ENCODE measurements at places on chromosomes 11 and 22.

DNA sequence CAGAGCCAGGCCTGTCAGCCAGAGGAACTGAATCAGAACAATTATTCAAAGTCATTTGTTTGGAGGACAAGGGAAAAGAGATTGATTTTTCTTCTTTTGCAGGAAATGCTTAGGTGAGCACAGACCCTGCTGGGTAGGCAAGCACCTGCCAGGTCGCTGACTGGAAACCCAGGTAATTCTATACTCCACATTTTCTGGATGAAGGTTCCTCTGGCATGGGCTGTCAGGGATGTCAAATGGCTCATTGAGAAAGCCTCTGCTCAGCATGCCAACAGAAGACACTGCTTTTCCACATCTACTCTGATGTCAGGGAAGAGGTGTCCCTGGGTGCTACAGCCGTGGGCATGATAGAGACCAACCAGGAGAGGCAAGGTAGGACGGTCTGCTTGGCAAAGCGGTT is 166.7 kb upstream of the SYN3 start:
- DNase-seq = no peak

- no peak for DNase-seq
Observed at GRCh38 chr22:23243006-23243573, 62.8 kb downstream of the BCR start.

DNA sequence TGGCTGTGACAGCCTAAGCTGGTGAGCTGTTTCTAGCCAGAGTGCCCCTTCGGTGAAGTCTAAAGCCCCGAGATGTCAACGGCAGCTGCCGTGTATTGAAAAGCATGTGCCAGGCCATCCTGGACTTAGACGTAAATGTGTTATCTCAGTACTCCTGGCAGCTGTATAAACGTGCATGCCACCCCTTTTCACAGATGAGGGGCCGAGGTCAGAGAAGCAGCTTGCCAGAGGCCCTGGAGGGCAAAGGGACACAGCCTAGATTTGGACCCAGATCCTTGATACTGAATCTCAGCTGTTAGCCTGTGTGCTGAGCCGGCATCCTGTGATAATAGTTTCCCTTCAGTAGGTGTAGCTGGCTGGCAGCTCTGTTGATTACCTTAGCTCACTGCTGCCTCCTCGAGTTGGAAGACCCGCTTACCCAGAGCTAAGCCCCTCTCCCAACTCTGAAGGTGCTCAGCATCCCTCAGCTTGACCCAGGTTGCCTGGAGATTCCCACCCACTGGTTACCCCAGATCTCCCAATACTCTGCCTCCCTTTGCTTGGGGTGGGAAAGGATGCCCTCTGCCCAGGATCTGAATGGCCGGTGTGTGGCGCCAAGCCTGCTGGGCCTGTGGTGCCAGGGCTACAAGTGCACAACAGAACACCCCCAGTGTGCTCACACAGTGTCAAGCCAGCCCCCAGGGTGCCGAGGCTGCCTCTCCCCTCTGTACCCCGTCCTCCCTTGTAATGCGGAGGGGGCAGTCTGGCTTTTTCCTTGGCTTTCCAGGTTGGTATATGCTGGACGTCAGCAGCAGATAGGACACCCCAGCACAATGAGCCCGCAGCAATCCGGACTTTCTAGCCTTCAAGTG is 59.8 kb upstream of the WNT7B start:
- no peak for DNase-seq

- no peak for DNase-seq
Observed at GRCh38 chr11:11731311-11732083, 109.7 kb upstream of the GALNT18 start.

GRCh38 chr11:115364896-115365295 is 139.3 kb downstream of the CADM1 start:
- no peak for DNase-seq

GRCh38 chr11:65389294-65389980 is 3.0 kb downstream of the FRMD8 start:
- DNase-seq = no peak

DNA sequence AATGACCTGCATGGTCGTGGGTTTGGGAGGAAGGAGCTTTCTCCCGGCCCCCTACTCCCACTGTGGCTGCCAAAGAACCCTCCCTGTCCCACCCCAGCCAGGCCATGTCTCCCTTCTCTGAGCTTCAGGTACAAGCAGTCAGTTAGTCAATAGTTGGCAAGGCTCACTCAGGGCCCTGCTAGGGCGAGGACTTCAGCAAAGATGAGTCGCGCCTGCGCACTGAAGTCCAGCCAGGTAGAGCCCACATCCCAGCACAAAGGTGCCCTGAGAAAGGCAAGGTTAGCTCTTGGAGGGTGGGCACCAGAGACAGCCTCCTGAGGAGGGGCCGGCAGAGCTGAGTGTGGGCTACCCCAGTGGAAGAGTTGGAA is 11.1 kb downstream of the C11orf86 start:
- no peak for DNase-seq

DNA sequence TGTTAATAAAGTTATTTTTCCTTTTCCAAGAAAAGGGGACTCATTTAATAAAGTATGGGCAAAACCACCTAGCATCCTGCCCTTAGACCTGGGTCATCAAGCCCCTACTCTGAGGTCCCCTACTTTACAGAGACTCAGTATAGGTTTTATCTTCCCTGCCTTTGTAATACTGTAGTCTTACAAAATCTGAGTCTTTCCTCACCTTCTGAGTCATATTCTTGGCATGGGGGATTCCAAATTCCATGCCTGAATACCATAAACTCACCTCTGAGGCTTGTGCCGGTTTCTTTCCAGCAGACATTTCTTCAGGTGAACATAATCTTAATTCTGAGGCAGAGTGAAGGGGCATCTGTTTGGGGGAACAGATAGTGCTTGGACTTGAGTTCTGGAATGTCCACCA is 282.5 kb downstream of the KCNA4 start:
- no peak for DNase-seq

DNA sequence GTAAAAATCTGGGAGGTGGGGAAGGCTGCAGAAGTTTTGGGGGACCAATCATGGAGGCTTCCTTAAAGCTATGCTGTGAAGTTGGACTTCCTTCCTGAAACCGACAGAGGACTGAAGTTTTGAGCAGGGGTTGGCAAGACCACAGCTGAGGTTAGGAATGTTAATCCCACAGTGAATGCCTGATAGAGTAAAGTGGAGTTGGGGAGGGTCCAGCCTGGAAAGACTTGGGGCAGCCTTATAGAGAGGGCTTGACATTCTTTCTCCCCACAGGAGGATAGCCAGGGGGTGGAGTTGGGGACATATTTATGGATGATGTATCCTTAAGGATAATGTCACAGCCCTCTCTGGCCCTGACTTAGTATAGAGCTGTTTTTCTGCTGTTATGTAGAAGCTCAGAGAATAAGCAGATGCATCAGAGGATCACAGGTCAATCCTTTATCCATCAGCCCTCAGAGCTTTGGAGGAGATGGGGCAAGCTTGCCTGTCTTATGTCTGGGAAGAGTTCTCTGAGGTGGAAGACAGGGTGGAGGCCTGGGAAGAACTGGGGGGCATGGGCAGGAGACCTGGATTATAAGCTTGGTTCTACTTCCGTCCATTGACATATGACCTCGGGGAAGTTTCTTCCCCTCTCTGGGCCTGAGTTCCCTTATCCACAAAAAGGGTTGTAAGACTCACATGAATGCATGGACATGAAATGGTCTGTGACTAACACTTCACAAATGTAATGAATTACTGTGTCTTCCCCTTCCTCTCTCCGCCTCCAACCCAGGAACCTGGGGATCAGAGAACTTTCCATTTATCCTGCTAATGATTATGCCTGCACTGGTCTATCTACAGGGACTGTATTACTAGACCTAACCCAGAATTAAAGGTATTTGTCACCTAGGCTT is 317.8 kb downstream of the MIAT start:
- no peak for DNase-seq

DNA sequence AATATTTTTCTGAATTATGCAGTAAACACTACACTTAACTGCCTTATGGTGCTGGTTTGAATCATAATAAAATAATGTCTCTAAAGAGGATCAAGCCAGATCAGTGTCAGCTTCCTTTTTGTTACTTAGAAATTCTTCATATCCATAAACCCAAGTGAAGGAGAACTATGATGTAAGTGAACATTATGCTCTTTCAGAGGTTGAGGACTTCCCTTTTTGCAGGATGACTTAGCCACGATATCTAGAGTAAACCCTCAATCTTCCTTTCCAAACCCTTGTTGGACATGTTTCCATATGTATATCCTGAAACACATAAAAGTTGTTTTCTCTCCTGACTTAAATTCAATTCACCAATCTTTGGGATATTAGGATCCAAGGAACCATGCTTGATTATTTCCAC is 19.1 kb downstream of the OR8D1 start:
- DNase-seq = no peak

GRCh38 chr11:15541079-15541478 is 426.4 kb downstream of the INSC start:
- no peak for DNase-seq

DNA sequence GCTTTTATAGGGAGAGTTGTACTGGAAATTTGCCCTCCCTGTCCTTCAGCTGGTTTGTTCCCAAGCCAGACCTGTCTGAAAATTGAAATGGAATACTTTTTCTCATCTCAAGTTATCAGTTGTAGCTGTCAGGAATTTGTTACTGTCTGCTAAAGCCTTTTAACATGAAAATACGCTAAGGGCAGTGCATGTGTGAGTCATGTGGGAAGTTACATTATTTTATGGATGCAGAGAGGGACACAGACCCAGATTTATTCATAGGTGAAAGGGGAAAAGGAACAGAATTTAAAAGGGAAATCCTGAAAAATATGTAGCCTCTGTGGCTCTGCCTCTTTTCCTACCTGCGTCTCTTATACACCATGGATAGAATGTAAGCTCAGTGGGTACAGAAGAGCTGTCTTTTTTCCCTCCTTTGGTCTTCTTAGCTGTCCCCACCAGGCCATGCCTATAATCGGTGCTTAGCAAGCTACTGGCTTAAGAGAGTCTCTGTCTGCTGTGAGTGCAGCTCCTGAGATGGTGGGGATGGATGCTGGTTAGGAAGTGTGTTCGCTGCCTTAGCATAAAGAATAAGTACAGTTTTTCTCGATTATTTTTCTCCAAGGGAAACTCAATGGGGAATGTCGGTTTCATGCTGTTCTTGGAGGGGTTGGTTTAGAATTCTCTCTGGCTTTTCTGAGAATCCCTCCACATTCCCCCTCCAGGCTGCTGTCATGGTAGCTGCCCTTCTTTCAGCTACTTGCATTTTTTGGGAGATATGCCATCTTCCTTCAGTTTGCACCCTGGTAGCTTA is 166.8 kb downstream of the TEAD1 start:
- DNase-seq = no peak

- DNase-seq = no peak
Observed at GRCh38 chr22:17009640-17010291, 1.7 kb upstream of the GAB4 start.
